ENCODE measurements at places on chromosomes 13 and 19.

GRCh38 chr13:99371956-99372355 is 64.8 kb upstream of the GPR183 start:
- no peak for DNase-seq

DNA sequence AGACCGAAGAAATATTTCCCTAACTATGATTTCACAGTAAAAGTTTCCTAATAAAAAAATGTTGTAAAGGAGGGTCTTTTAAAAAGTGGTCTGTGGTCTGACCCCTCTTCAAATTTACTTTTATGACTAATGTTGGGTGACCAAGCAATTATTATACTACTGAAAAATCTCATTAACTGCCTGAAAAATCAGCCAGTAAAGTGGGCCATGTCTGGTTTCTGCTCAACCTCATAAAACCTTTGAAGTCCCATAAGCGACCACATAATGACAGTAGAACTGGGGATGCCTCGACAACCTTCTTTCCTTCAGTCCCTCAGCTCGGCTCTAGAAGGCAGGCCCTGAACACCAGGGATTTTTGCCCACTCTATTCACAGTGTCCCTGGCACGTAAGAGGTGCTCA is 434.3 kb downstream of the EFNB2 start:
- no peak for DNase-seq

GRCh38 chr13:51397262-51397941 is 55.4 kb downstream of the INTS6 start:
- DNase-seq, result no peak

- no peak for DNase-seq
Observed at GRCh38 chr13:73231471-73231870, 172.7 kb downstream of the KLF5 start.

- no peak for DNase-seq
Observed at GRCh38 chr13:34805347-34805746, 136.7 kb upstream of the NBEA start.

DNA sequence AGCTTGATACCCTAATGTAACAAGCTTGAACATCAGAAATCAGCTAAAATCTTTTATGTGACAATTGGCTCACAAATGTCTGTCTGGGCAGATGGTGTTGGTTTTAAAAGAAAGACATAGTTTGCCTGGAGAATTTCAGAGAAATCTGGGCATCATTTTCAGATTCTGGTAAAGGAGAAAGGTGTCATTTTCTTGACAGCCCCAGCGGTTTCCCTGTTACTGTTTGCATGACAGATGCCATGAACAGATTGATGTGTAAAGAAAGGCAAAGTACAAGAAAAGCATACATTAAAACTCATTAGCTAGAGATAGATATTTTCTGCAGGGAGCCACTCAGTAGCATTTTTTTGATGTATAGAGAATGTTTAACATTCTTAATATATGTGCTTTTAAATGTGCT is 987.9 kb downstream of the OLFM4 start:
- no peak for DNase-seq

- no peak for DNase-seq
Observed at GRCh38 chr19:6260912-6261650, 18.7 kb downstream of the MLLT1 start.

GRCh38 chr13:80224468-80224867 is 116.5 kb downstream of the SPRY2 start:
- no peak for DNase-seq

DNA sequence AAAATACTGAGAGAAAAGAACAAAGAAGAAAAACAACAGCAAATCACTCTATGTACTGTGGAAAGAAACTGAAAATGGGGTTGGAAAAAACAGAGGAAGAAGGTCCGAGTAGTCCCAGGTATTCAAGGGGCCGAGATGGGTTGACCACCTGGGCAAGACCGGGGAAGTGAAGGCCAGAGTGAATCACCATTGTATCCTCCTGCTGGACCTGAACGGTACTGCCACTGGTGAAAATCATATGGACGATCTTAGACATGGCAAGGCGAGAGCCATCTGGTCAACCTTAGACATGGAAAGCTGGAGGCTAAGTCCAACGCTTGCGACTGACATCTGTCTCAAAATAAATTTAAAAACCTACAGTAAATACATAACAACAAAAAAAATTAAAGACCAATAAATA is 44.4 kb upstream of the ZNF91 start:
- no peak for DNase-seq
